ENCODE measurements at places on chromosomes 16 and 17.

DNA sequence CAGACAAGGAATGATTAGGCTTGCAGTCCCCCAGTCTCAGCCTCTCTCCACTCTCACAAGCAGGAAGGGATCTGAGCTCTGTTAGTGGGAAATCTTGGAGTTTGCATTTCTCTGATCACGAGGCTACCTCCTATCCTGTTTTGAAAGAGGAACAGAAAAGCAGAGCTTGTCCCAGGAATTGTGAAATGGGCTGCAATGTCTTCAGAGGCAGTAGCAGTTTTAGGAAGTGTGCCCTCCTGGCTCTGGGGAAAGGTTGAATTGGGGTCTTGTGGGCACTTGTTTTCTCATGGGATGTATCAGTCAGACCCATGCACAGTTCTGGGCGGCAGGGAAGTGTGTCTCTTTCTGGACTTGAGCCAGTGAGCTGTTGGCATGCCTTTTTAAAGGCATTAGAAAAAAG, 22.8 kb downstream of the NUP85 start:
- no peak for DNase-seq

GRCh38 chr16:76278086-76278485, 885 bp downstream of the CNTNAP4 start:
- DNase-seq = no peak

DNA sequence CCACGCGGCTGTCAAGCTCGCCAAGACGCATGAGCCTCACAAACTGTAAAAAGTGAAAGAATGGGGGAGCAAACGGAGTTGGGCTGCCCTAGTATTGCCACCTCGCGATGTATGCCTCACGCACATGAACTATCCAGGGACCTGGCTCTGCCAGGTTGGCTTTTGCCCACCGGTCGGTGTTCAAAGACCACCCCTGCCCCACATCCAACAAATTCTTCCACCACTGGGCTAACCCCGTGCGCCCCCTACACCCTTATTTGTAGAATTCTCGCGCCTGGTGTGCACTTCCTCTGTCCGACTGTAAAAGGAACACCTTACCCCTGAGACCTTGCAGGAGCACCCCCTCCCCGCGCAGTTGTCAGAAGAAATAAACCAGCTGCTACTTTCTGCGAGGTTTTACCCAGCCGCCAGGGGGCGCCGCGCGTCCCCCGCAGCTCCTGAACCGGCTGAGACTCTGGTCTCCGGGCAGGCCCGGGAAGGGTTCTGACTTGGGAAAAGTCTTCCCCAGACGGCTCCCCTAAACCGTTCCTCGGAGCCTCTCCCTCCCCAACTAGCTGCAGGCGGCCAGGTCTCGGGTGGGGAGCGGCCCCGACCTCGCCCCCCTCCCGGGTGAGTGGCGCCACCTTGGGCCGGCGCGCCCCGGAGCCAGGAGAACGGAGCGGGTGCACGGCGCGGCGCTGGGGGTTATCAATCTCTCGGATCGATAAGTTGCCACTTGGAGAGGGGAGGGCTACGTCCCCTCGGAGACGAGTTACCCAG, 1.7 kb upstream of the ZNF423 start:
- DNase-seq = no peak

DNA sequence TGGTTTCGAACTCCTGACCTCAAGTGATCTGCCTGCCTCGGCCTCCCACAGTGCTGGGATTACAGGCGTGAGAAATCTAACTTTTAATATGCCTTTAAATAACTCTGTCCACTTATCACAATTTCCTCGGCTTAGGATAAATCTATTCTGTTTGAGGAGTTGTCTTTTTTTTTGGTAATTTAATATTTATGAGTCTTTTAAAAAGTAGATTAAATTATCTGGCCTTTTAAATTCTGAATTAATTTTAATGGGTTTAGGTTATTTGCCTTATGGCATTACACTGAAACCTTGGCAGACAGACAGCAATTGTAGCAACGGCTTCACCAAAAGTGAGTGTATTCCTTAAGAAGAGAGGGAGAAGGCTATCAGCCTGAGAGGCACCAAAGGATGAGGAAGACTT, 66.2 kb downstream of the MYO1D start:
- DNase-seq = no peak

GRCh38 chr17:80441133-80441578, 26.2 kb downstream of the ENDOV start:
- peak; percentile 83 for DNase-seq

DNA sequence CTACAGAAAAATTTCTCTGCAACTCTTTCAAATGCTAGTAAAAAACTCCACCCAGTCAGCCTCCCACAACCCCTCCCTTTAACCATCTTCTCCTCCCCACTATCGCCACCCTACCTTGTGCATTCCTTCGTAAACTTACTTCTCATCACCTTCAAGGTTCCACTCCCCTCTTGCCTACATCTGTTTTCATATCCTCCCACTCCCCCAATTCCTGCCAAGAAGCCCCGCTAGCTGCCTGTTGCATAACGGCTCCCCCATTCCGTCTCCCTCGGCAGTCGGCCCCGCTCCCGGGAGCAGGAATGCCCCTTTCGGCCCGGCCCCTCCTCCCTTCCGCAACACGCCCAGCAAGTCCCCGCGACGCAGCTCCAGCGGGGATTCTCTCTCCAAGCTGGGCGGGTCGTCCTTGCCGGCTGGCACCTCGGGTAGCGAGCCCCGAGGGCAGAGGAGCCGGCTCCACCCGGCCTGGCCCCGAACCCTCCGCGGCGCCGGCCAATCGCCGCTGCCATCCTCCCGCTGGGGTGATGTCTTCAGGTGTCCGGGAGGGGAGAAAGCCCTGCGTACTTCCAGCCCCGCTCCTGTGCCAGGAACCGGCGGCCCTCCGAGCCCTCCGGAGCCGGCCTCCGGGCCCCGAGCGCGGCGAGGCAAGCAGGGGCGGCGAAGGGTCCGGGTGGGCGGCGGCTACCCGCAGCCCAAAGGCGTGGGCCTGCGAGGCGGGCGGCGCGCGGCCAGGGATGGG, 1.5 kb downstream of the PHLPP2 start:
- peak; percentile 16 for DNase-seq

- no peak for DNase-seq
Measured at GRCh38 chr16:65727534-65728137, 605.8 kb upstream of the CDH11 start.

- no peak for DNase-seq
Measured at GRCh38 chr16:57889522-57889921, 81.4 kb downstream of the CNGB1 start.

DNA sequence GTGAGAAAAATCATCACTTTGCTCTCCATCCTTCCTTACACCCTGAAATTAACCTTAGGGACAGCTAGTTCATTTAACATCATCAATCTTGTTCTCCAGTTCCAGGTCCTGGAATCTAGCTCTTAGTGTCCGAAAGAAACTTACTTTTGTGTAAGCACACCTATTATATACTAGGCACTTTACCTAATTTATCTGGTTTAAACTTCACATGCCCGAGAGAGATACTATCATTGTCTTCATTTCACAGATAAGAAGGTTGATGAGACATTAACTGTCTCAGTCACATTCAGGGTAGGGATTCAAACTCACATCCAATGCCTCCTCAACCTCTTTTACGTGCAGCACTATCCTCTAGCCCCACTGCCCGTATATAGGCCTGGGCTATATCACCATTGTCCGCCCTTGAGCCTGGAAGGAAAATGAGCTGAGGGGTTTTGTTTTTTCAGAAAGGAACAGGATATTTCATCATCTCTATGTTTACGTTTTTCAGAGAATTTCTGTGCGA, 501 bp upstream of the AP2B1 start:
- DNase-seq = no peak

GRCh38 chr17:40671282-40671681, 6.3 kb upstream of the KRT222 start:
- no peak for DNase-seq

- no peak for DNase-seq
Measured at GRCh38 chr17:801660-802059, 19.5 kb downstream of the MRM3 start.

- no peak for DNase-seq
Measured at GRCh38 chr16:83458612-83459011, 349.2 kb upstream of the HSBP1 start.

GRCh38 chr17:77182205-77183172, 41.7 kb downstream of the SEC14L1 start:
- peak; percentile 28 for DNase-seq

- DNase-seq = no peak
Measured at GRCh38 chr17:55911186-55911585, 160.3 kb downstream of the PCTP start.

DNA sequence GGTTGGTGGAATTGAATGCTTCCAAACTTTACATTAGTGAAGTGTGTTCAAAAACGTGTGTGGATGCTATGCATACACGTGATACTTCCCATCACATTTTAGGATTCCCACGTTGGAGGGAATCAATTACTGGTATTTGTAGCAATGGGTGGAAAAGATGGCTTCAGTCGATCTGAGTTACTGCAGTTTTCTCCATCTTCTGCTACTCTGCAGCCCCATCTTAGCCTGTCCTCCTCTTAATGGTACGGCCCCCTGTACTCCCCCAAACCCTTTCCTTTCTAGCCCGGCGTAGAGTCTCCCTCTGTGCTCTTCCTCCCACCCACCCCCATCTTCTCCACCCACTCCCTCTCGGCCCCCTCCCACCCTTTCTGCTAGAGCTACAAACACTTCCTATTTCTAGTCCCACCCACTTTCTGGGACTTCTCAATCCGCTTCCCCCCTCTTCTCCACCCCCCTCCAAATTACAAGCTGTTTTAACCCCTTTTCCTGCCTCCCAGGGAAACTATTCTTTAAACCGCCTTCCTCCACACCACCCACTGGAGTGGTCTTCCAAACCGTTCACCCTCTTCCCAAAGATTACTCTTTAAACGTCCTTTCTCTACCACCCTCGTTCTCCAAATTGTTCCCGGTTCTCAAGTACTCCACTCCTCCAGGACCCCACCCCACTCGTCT, 1.1 kb downstream of the CHTF8 start:
- no peak for DNase-seq

- DNase-seq = peak; percentile 23
Measured at GRCh38 chr16:84699147-84699711, 571 bp upstream of the USP10 start.

DNA sequence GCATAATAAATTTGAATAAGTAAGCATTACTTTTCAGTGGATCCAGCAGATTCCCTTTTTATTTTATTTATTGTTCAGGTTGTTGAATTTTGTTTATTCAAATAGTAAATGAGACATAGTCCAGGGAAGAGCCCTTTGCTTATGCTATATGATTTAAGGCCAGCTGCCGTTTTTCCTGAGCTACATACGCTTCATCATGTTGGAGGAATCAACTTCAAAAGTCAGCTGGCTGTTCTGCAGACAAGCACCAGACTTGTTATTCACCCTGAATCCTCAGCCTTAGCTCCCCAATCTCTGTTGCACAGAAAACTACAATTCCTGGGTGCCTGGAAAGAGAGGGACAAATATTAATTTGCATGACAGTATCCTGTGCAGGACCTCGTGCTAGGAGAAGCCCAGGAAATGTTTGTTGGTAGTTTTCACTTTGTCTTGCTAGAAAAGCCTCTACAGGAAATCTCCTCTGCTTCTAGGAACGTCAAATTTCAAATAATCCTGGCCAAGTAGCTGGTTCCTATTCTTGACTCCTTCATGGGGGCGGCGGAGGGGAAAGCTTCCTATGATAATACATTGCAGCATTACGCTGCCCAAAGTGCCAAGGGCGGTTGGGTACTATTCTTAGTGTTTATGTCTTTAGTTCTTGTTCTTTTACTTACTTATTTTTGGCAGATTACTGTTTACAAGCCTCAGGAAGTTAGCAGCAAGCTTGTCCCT, 101.6 kb downstream of the PRKCA start:
- DNase-seq = no peak

- no peak for DNase-seq
Measured at GRCh38 chr16:74485916-74486315, 64.6 kb upstream of the CLEC18B start.

DNA sequence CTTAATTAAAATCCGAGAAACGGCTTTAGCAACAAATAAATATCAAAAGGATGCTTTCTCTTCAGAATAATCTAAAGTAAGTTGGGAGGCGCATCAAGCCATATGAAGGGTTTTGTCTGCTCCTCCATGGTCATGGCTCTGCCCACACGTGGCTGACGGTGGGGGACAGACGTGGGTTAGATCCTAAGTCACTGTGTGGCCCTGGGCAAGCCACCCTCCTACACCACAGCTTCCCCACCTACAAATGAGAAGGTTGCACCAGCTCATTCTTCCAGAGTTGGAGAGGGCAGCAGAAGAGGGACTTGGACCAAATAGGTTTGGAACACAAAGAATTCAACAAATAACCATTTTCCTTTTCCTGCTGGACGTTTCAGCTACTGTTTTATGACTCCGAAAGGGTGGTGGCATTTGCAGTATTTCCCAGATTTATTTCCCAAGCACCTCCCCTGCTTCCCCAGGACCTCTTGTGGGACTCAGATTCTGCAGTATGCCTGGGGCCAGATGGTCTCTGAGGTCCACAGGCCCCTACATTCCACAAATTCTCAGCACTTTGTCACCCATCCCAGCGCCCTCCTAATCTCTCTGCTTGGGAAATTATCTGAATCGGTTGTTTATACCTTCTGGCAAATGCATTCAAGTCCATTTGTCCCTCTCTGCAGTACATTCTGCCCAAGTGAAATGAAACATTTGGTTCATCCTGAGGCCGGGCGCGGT, 17.8 kb downstream of the LRRC75A start:
- DNase-seq = no peak

DNA sequence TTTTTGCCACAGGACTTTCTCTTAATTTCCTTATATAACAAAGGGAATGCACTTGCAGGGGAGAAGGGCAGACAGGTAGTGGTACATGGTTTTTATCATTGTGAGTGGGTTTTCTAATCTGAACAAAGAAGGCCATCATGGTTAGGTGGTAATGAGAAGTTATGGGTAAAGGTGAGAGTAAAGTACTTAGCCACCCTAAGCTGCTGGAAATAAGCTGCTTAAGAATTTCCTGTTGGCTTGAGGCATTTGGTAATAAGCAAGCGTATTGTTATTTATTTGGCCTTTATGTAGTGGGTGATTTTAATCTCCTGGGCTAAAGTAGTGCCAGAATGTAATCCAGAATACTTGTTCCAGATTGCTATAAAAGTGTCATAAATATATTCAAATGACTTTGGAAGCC, 27.1 kb downstream of the TAC4 start:
- no peak for DNase-seq
